ENCODE measurements at places on chromosomes 2 and 18.

DNA sequence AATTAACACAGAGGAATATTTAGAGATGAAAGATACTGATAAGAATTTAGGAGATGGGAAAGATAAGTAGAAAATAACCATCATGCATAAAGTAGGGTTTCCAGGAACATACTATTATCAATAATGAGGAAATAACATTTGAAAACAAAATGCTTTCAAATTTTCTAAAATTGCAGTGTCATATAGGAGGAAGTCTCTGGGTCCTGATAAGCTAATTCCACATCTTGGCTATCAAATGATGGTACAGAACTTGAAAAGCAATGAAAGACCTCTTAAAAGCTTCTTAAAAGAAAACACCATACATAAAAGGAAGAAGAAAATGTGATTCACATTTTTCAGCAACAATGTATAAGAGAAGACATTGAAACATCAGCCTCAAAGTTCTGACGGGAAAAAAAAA, 1024.8 kb downstream of the TSN start:
- DNase-seq: no peak

DNA sequence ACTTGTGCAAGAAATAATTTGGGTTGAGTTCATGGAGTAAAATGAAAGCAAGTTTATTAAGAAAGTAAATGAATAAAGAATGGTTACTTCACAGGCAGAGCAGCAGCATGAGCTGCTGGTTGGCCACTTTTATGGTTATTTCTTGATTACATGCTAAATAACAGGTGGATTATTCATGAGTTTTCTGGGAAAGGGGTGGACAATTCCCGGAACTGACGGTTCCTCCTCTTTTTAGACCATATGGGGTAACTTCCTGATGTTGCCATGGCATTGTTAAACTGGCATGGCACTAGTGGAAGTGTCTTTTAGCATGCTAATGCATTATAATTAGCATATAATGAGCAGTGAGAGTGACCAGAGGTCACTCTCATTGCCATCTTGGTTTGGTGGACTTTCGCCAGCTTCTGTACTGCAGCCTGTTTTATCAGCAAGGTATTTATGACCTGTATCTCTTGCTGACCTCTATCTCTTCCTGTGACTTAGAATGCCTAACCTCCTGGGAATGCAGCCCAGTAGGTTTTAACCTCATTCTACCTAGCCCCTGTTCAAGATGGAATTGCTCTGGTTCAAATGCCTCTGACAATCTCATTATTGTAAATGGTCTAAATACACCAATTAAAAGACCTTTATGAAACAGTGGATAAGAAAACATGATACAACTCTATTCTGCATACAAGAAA, 114.1 kb upstream of the FIGN start:
- DNase-seq: no peak

DNA sequence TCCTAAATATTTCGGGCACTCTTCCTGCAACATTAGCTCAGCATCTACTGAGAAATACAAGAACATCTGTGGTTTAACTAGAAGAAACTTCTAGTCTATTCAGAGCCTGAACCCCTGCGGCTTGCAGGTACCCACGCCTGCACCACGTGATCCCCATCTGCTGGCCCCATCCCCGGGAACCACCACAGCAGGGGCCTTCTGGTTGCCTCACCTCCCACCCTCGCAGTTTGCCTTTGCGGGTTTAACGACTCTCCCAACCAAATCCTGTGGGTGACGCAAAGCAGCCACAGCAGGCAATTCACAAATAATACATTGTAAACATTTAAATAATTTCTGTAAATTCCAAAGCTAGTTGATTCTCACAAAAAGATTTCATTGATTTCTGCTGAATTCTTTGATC, 90.2 kb upstream of the TMEM18 start:
- DNase-seq: no peak

- DNase-seq: no peak
Observed at GRCh38 chr18:78904179-78904531, 75.5 kb upstream of the SALL3 start.

DNA sequence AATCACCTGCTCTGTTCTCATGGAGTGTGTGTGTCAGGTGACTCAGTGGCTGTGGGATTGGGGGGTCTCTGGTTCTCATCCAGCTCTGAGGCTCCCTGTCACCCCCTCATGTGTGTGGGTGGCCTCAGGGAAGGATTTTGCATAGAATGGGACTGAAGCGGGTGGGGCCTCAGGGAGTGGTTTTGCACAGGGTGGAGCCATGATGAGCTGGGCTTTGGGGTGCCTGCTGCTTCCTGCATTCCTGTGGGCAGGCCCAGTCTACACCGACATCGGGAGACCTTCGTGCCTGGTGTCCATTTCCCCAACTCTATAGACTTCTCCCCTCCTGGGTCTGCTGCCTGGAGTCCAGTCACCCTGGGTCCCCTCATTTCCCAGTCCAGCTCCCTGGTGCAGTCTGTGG, 59.7 kb downstream of the VAPA start:
- DNase-seq: no peak

DNA sequence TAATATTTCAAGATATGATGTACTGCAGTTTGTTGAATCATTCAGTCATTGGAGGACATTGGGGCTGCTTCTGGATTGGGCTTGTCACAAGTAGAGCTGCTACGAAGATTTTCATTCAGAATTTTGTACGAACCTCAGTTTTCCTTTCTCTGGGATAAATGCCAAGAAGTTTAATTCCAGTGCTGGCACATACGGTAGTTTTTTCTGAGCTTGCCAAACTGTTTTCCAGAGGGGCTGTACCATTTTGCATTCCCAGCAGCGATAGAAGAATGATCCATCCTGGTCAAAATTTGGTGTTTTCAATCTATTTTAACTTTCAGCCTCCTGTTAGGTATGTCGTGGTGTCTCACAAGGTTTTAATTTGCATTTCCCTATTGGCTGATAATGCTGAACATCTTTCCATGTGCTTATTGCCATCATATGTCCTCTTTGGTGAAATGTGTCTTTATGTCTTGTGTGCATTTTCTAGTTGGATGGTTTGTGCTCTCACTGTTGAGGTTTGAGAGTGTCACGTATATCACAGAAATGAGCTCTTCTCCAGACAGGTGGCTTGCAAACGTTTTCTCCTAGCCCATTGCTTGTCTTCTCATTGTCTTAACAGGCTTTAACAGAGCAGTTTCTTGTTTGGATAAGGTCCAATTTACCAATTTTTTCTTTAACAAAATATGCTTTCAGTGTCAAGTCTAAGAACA, 612.6 kb downstream of the GALR1 start:
- no peak for DNase-seq

GRCh38 chr18:685438-685837, 27.0 kb downstream of the ENOSF1 start:
- DNase-seq: no peak

DNA sequence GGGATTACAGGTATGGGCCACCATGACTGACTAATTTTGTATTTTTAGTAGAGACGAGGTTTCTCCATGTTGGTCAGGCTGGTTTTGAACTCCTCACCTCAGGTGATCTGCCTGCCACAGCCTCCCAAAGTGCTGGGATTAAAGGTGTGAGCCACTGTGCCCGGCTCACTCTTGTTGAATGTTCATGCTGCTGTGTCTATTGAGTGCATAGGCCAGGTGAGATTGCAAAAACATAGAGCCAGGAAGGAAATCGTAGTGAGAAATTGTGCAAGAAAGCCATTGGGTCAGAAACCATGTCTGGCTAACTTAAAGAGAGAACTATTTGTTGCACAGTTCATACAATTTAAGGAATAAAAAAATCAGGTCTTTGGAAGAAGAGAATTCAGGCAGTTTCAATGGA, 45.5 kb upstream of the FZD5 start:
- no peak for DNase-seq

DNA sequence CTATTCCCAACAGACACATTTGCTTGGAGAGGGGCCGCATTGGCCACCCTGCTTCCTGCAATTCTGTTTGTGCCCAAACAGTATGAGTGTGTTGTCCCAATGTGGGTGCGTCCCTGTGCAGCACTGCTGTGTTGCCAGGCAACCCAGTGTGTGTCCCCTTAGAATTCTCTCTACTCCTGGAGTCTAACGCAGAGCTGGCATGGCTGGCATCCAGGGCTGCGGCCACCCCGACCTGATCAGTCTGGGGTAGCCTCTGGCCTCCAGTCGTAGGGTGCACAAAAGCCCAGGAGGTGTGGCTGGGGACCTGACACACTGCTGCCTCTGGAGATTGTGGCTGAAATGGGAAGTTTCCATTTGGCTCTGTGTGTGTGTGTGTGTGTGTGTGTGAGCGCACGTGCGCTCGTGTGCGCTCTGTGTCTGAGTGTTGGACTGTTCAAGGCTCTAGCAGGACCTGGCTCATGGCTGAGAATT, 48.0 kb downstream of the TEX44 start:
- no peak for DNase-seq

- DNase-seq: no peak
Observed at GRCh38 chr18:48623468-48624235, 84.8 kb downstream of the CTIF start.

- DNase-seq: no peak
Observed at GRCh38 chr2:207144173-207144785, 21.5 kb downstream of the KLF7 start.

GRCh38 chr18:7681298-7681697, 114.2 kb downstream of the PTPRM start:
- no peak for DNase-seq

GRCh38 chr2:108959401-108959800, 29.6 kb downstream of the EDAR start:
- DNase-seq: no peak

DNA sequence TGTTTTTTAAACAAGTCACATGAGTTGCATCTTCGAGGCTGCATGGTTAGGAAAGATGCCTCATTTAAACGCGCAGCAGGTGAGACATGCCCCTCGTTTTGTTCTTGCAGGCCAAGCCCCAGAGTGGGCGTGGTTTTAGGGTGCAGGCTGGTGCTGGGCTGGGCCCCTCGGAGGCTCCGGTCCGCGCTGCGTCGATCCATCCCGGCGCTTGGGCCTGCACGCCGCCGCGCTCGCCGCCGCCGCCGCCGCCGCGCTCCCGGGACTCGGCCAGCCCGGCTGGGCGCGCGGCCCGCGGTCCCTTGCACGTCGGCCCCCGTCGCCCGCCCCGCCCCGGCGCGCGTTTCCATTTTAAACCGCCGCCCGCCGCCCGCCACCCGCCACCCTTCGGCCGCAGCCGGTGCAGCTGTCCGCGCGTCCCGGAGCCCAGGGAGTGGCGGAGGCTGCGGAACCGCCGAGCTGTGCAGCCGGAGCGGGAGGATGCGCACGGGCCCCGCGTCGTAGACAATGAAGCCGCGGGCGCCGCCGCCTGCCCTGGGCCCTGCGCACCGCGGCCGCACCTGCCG, 175.5 kb downstream of the AGAP1 start:
- peak; percentile 9 for DNase-seq

DNA sequence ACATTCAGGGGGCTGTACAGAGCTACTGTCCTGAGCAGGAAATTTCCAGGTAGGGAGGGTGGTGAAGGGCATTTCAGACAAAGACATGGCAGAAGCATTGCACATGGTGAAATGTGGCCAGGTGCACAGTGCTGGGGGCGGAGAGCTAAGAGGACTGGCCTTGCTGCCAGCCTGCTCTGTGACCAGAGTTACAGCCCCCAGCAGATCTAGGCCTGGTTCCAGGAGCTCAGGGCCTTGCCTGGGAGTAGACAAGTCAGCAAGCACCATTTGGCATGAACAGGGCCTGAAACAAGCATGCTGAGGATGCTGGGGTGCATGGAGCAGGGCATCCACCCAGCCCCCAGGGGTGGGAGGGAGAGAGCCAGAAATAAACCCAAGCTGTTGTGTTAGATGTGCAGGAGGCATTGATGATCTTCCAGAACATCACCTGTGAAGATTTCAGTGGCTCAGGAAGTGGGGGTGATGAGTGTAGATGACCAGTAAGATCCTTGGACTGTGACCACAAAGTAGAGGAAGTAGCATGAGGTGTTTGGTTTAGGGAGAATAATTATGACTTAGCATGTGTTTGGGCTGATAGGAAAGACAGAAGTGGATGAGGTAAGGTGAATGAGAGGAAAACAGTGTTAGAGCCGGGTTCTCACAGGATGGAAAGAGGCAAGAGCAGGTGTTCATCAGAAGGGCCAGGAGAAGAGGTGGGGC, 61.1 kb downstream of the COA5 start:
- DNase-seq: peak; percentile 42

GRCh38 chr2:207434306-207434705, 95.5 kb upstream of the CREB1 start:
- no peak for DNase-seq

GRCh38 chr2:21754164-21754788, 630.5 kb downstream of the TDRD15 start:
- DNase-seq: peak; percentile 19

DNA sequence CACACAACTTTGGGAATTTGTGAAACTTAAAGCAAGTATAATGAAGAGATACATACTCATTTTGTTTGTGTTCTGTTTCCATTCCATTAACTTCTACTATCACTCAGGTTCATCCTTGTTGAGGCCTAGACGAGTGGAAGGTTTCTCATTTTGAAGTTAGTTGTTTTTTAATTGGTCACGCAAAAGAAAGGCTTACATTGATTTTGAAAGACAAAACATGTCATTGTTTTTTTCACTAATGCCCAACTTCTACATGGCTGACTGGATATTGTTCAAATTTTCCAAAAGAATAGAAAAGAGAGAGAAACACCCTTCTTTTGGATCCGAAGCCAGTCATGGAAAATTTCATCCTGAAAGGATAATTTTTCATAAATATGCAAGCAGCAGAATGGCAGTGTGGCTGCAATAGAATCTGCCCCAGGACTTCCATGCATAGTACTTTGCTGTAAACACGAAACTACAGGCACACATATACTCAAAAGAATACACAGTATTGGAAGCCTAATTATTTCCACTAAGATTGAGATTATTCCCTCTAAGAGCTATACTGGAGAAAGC, 27.4 kb downstream of the PRKCE start:
- DNase-seq: no peak

DNA sequence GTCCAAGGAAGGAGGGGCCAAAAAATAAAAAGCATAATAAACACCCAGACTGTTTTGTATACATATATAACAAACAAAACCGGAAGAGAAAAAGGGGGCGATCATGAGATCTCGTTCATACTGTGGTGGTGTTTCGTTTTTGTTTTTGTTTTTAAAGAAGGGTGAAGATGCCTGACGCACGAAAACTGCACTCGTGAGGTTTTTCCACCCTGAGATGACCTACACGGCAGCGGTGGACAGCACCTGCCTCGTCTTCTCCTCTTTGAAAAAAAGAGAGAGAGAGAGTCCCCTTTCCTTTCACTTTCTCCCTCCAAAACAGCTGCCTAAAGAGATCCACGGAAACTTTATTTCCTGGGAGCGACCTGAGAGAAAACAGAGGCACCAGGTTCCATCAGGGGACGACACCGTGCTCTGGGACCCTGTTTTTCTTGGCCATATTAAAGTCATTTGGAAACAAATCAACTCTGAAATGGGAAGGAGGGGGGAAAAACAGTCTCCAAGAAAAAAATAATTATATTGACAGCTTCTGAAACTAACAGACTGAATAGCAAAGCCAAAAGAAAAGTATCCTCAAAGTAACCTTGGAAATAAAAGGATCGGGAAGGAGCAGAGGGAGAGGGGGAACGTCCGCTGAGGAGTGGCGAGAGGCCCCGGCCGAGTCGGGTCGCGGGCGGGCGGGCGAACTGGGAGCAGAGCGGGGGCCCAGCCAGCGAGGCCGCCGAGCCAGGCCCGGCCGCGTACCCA, 3.5 kb downstream of the POU3F3 start:
- DNase-seq: peak; percentile 9

All from GM12865 (cell line).